ENCODE measurements at places on chromosomes 3 and 15.

- no peak for DNase-seq
Observed at GRCh38 chr15:94470492-94470891, 239.1 kb downstream of the MCTP2 start.

GRCh38 chr15:65525622-65526021 is 4.6 kb upstream of the HACD3 start:
- no peak for DNase-seq

DNA sequence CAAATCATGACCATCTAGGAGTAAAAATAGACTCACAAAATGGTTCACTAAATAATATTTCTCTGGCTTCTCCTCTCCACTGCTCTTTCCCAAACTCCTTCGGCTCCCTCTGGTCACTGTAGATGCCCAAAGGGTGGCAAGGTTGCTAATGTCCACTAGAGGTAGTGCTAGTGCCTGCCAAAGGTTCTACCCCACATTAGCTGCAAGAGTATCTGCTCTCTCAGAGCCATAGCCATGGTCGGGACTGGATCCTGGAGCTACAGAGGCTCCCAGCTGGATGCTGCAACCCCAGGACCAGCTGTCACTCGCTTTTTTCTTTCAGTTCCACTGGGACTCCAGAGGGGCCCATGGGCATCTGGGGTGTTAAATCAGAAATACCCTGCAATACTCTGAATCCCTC is 8.5 kb downstream of the HTR3D start:
- DNase-seq, result no peak

DNA sequence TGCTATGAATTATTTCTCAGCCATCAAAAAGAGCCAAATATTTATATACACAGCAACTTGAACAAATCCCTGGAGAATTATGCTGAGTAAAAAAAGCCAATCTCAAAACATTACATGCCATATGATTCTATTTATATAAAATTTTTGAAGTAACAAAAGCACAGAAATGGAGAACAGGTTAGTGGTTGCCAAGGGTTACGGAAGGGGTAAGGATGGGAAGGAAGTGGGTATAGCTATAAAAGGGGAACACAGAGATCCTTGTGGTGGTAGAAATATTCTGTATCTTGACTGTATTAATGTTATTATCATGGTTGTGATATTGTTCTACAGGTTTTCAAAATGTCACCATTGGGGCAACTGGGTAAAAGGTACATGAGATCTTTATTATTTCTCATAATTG is 62.3 kb upstream of the ASB14 start:
- no peak for DNase-seq

- DNase-seq, result no peak
Observed at GRCh38 chr3:135992072-135992471, 26.5 kb downstream of the PPP2R3A start.

DNA sequence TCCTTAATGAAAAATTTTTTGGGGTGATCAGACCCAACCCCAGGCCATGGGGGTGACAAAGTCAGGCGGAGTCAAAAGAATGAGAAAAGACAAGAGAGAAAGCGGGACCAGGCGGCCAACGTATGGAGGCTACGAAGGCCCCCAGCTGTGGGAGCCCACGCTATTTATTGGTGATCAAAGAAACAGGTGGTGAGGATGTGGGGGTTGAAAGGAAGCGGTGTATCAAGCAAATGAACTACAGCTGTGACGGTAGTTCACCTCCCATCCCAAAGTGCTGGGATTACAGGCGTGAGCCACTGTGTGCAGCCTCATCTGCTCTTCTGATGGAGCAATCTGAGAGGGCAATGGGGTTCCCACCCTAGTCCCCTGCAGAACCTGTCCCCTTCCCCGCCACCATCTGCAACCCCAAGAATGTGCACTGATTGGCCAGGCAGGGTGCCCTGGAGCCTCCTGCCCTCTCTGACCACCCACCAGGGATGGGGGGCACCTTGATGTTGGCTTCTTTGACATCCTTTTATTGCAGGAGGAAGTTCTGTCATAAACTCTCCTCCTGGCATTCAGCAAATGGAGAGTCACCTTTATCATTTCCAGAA is 1.1 kb upstream of the CHRNA3 start:
- DNase-seq, result no peak

DNA sequence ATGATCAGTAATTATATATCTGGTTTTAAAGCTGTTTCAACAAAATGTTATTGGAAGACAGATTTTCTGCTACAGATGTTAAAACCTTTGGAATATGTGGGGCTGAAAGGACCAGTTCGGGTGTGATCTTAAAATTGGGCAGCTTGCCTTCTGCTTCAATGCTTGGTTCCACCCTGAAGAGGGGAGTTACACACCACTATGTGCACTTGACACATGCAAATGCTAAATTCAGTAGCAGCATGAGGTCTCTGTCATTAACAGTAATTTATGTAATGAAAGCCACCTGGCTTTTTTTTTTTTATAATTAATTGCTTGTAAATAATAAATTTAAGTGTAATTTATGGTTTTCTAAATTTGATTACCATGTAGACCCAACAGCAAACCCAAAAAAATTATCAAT is 24.6 kb downstream of the CDIN1 start:
- no peak for DNase-seq

DNA sequence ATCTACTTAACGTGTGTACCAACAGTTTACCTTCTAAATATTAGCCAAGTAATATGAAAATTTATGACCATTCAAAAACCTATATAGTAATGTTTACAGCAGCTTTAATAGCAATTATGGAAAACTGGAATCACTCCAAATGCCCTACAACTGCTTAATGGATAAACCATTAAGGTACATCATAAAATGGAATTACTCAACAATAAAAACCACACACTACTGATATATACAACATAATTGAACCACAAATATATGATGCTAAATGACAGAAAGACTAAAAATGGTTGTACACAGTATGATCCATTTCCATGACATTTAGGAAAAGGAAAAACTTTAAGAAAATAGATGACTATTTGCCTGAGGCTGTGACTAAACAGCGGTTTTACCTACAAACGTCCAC is 467.1 kb upstream of the EPHA6 start:
- no peak for DNase-seq

DNA sequence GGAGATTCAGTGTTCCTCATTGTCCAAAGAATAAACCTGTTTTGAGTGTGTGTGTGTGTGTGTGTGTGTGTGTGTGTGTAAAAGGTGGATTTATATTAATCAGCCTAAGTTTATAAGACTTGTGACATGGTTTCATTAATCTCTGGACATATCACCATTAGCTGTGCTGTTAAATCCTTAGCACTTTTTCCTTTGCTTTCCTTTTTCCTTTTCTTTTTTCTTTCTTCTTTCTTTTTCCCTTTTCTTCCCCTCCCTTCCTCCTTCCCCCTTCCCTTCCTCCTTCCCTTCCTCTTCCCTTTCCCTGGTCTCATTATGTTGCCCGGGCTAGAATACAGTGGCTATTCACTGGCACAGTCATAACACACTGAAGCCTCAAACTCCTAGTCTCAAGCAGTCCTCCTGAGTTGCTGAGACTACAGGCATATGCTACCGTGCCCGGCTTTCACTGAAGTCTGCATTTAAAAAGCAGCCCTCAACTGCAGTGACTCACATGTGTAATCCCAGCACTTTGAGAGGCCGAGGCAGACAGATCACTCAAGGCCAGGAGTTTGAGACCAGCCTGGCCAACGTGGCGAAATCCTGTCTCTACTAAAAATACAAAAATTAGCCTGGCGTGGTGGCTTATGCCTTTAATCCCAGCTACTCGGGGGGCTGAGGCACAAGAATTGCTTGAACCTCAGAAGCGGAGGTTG is 28.6 kb upstream of the ITPKA start:
- no peak for DNase-seq

- DNase-seq, result no peak
Observed at GRCh38 chr3:186683979-186684378, 18.2 kb downstream of the HRG start.

DNA sequence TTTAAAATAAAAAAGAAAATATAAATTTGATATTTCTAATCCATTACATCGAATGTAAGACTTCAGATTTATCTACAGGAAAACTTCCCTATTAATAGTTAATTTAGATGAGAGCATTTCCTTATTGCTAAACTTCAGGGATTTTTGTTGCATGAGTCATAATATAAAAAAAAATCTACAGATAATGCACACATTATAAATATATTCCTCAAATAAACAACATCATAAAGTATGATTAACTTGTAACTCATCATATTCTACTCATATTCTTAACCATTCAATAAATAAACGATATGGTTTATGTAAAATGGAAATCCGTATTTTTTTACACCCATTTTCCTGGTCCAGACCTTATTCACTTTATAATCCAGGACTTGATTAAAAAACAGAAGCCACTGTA is 477.0 kb downstream of the EPHA3 start:
- DNase-seq, result no peak

- DNase-seq, result no peak
Observed at GRCh38 chr3:12959410-12959809, 113.8 kb downstream of the IQSEC1 start.

- DNase-seq, result no peak
Observed at GRCh38 chr15:25176616-25176923, 221.8 kb downstream of the SNRPN start.

- no peak for DNase-seq
Observed at GRCh38 chr3:78634316-78634715, 1133.5 kb downstream of the ROBO1 start.

- DNase-seq, result no peak
Observed at GRCh38 chr3:77365152-77365551, 325.3 kb downstream of the ROBO2 start.

DNA sequence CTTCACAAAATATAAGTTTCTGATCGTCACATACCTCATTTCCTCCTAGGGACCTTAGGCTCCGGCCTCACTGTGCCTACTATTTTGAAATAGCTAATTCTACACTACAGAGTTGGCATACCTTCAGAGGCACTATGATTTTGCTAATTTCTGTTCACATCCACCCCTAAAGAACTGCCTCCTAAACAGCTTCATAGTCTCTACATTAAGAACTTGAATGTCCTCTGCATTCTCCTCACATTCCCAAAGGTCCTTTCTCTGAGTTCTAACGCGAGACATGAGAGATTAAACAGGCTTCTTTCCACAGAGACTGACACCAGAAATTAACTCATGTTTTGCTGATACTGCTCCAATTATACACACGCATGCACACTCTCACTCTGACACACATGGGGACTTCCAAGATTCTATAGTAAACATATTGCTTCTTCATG is 75.5 kb downstream of the DLG1 start:
- DNase-seq, result no peak

GRCh38 chr3:17355591-17355990 is 386.8 kb downstream of the TBC1D5 start:
- no peak for DNase-seq

DNA sequence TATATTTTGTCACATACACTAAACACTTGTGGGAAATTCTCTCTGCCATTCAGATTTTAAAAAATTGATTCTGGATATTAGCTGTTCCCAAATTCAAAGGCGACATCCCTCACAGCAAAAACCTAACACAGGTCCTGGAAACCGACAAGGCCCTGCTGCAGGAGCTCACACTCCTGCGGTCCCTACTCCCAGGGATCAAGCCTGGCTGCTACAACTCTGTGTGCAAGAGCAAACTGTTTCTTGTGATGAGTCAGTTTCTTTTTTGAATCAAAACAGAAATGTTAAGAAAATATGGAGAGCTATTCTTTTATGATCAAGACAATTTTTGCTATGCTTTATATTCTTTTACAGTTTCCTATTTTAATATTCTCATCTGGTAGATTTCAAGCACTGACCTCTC is 51.0 kb upstream of the TJP1 start:
- no peak for DNase-seq

GRCh38 chr3:182252802-182253201 is 540.5 kb upstream of the ATP11B start:
- DNase-seq, result no peak

DNA sequence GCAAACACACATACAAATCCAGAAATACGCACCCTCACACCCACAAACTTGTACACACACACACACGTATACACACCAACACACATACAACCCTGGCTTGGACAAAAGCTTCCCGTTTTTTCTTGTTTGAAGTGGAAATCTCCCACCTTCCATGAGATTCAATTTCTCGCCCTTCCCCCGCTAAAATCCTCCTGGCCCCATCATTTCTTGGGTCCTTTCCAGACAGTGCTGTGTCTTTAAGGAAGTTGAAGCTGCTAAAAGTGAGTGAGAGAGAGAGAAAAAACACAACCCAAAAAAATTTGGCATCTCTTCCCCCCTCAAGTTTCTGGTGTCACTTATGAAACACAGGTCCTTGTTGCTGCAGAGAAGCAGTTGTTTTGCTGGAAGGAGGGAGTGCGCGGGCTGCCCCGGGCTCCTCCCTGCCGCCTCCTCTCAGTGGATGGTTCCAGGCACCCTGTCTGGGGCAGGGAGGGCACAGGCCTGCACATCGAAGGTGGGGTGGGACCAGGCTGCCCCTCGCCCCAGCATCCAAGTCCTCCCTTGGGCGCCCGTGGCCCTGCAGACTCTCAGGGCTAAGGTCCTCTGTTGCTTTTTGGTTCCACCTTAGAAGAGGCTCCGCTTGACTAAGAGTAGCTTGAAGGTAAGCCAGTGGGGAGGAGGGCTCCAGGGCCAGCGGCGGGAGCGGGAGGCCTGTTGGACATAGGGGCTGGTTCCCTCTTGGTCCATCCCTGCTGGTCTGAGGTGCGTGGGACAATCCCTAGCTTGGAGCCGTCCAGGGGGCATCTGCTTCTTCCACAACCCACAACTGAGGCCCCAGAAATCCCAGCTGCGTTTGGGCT is at the start of gene ISLR:
Gene ISLR, plus strand, starts transcription at position 331 of the 839 bp plus-strand sequence. CDS start 1,149 bp downstream, outside the sequence.
- DNase-seq, result no peak

GRCh38 chr3:117103675-117104074 is 394.1 kb downstream of the TUSC7 start:
- DNase-seq, result no peak

GRCh38 chr15:85044251-85044853 is 62.7 kb downstream of the PDE8A start:
- peak; percentile 24 for DNase-seq

GRCh38 chr15:64915518-64916227 is 4.0 kb downstream of the ANKDD1A start:
- no peak for DNase-seq

DNA sequence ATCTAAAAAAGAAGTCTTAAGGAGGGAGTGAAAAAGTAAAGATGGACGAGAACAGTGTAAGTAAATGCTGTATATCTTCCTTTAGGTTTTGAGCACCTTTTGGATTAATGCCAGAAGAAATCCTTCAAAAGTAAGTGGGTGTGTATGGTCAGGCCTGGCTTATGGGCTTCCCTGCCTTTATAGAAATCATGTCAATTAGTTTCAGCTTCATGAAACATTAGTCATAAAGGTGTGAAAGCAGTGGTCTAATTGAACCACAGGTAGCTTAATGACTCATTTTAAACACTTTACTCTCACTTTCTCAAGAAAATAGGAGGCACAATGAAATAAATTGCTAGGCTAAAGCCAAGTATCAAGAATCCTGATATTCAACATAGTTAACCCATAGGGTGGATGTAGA is 467.4 kb upstream of the DPPA4 start:
- no peak for DNase-seq

GRCh38 chr3:86991482-86991815 is 500 bp upstream of the VGLL3 start:
- DNase-seq, result no peak

GRCh38 chr3:141538568-141539240 is 51.9 kb downstream of the RASA2 start:
- no peak for DNase-seq

GRCh38 chr15:88342666-88343065 is 86.1 kb upstream of the NTRK3 start:
- DNase-seq, result no peak

GRCh38 chr3:68703066-68703465 is 229.3 kb downstream of the TAFA4 start:
- DNase-seq, result no peak

All from GF-D8 (cell line).